ENCODE measurements at places on chromosomes 5 and 9.

GRCh38 chr5:136605638-136606037 is 240.3 kb upstream of the TRPC7 start:
- no peak for DNase-seq

- DNase-seq: no peak
Observed at GRCh38 chr5:17214893-17215292, 2.5 kb upstream of the BASP1 start.

GRCh38 chr5:103041071-103041676 is 78.8 kb downstream of the GIN1 start:
- no peak for DNase-seq

DNA sequence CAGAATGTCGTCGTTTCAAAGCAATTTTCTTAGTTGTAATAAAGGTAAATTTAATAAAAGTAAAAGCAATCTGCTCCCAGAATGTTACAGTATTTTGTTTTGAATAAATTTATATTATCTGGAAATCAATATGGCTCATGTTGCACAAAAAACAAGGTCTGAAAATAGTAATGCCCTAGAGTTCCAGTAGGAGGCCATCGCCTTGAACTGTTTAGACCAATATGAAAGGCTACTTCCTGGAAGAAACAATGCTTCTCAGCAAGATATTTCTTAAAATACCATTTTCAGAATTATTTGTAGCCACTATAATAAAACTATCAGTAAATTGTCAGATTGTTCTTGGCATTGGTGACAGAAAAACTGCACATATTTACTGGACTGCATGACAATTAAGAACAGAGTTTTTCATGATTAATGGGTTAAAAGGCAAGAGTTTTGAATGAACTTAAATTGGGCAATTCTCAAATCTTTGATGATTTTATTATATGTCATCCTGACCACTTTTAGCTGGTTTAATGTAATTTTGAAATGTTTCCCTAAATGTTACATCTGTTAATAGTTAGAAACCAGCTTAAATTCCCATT is 153.2 kb downstream of the COMMD10 start:
- DNase-seq: no peak

DNA sequence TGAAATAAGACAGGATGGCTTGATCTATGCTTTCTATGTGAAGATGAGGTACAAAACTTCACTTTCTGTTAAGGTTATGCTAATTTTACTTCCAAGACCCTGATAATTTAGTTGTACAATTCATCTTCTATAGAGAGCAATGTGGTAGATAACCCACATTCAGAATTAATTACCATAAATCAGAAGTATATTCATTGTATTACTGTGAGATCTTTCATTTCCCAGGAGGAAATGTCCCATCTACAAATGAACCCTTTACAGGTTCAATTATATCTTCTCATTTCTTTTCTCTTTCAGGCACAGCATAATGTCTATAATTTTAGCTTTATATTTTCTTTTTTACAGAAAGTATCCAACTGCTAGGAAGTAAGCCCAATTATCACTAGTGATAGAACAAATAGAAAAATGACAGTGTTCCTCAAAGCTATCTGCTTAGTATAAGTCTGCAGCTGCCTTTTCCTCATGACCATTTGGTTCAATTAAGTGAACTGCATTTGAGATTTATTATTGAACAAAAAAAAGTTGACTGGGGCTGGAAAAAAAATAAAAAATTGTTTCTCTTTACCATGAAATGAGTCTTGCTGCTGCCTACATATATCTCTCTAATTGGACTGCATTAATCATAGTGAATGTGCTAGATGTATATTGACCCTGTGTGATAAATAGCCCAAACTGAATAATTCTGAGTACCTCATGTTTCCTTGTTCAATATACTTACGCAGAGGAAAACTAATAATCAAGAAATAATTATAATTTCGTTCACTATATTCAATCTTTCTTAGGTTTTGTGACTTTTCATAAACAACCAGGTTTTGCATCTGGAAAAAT is 1329.4 kb downstream of the PTPRD start:
- no peak for DNase-seq
